ENCODE measurements at places on chromosomes 11 and 22.
A peak's percentile ranks its signal among the peaks of the same experiment; 100 is the strongest.

DNA sequence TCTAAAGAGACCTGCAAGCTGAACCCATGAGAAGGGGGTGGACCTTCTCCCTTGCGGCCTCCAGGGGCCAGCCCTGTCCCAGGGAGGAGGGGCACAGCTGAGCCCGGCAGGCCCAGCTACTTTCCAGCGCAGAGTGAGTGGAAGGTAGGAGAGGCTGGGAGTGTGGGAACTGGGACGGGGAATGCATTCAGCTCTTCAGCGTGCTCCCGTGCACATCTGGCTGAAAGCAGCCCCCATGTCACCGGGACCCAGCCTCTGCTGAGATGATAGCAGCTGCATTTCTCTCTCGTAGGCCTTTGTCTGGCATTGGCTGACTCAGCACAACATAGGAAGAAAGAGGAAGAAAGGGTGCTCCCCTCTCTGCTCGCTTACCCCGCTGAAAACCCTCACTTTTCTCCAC, 951.5 kb downstream of the TBC1D22A start:
- DNase-seq = no peak

DNA sequence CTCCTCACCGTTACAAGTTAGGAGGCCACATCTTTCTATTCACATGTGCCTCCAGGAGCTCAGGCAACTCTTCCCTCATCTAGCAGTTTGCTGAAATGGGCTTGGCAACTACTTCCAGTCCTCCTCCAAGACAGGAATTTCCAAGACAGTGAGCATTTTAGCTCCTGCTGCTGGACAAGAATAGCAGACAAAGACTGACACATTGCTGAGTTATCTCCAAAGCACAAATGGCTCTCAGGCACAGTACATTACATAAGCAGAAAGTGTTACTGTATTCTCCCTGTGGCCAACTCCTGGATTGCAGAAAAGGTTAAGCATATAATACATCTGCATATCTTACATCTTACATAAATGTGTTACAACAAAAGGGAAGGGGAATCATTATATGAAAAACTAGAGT, 83.2 kb upstream of the POU2AF2 start:
- DNase-seq = no peak

- DNase-seq = no peak
These were observed 20.7 kb downstream of the TNKS1BP1 start for GRCh38 chr11:57303990-57304579.

- DNase-seq = no peak
These were observed 9.5 kb upstream of the CHRM1 start for GRCh38 chr11:62930666-62931065.

- DNase-seq = no peak
These were observed 8.1 kb downstream of the OR8A1 start for GRCh38 chr11:124577716-124578427.

GRCh38 chr11:76152086-76152681, 54.1 kb downstream of the WNT11 start:
- DNase-seq = peak; percentile 90

DNA sequence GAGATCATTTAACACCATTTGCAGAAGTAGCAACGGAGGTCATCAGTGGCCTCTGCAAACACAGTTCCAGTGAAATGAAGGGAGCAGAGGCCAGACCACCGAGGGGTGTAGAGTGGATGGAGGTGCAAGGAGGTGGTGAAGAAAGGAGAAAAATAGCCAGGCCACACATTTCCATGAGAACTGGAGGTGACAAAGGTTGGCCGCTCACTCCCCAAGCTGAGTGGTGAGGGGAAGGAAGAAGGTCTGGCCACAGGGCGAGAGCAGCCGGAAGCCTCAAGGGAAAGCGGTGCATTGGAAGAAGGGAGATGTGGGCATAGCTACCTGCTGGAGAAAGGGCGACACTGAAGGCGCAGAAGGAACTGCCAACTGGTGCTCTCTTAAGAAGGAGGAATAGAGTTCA, 20.1 kb upstream of the TMPRSS4 start:
- no peak for DNase-seq

DNA sequence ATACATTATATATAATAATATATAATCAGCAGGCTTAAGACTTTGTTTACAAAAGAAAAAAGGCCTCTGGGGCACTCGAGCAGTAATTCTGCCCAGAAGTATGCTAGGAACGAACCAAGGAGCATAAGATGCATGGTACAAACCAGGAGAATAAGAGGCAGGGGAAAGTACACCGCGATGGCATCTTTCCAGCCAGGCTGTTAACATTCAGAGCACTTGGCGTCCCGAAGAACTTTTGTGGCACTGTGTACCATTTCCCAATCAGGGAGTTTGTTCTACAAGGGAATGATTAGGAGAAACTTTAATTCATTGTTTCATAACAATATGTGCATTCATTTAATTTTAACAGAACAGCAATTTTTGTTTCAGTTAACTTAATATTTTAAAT, 125.1 kb downstream of the WT1 start:
- no peak for DNase-seq

GRCh38 chr11:69926376-69927050, 107.3 kb upstream of the FGF3 start:
- DNase-seq = no peak

GRCh38 chr11:124872280-124872679, 7.0 kb downstream of the ROBO3 start:
- no peak for DNase-seq

DNA sequence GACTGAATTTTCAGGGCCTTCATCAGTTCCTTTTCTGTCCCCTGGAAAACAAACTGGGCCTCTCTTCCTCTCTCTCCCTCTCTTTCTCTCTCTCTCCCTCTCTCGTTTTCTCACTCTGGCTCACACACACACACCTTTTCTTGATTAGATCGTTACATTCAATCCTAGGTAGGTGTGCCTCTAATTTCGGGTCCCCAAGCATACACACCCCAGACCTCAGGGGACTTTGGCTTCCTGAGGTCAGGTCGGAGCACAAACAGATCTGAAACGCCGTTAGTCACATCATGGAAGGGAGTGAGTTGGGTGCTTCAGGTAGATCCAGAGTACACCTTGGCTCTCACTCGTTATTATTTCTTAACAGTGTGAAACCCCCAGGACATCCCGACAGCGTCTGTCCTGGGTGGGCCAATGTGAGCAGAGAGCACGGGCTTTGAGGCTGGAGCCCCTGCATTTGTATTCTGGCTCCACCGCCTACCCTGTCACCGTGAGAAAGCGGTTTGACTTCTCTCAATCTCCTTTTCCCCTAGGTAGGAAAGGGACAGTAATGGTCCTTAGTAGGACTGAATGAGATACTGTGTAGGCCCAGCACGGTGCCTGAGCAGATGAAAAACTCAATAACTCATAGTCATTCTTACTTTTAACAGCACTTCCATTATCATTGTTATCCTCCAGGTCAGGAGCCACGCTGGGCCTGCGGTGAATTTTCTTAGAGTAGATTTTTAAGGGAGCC, 37.3 kb upstream of the POU2AF1 start:
- DNase-seq = no peak

GRCh38 chr11:76119779-76120178, 86.5 kb downstream of the WNT11 start:
- DNase-seq = no peak

Measured in hepatic stellate cell (primary cell).